ENCODE measurements at places on chromosomes 5 and 9. TPM values are rescaled to one million over a fixed set of nuclear protein-coding genes. Genes with fewer than 3 reads are reported as not detected.

The STPG3 gene
- total RNA-seq, result not detected

The ANKRD18A gene
- 4.3 TPM for total RNA-seq

The CTXN3 gene
- total RNA-seq, result not detected

The RCL1 gene
- total RNA-seq, result 111 TPM
